ENCODE measurements at places on chromosomes 3 and 15. TPM values are rescaled to one million over a fixed set of nuclear protein-coding genes. Genes with fewer than 3 reads are reported as not detected.
A peak's percentile ranks its signal among the peaks of the same experiment; 100 is the strongest.

DNA sequence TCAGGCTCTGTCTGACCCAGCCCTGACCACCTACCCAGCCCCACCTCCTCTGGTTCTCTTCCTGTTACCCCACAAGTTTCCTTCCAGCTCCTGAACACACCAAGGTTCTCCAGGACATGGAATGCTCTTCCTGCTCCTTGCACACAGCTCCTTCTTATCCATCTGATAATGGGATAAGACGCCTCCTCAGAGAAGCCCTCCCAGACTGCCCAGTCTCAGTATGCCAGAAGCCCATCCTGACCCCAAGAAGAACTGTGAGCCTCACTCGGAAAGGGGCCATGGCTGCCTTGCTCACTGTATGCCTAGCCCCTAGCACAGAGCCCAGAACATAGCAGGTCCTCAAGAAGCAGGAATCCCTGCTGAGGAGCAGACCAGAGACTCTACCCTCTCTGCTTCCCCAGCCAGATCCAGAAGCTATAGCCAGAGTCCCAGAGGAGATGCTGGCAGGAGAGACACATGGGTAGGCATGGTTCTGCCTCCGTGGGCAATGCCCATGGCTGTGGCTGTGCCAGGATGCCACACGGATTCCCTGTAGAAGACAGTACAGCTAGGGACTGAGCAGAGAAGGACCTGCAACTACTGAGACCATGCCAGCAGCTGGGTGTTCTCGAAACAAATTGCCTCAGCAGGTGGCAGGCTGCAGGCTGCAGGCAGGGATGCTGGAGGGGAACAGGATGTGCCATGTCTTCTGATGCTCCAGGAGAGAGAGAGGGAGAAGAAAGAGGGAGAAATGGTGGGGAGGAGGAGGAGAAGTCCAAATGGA lies 74.0 kb upstream of the LINGO1 start:
- DNase-seq = no peak

GRCh38 chr15:84600331-84600686 lies 500 bp upstream of the ZSCAN2 start:
- DNase-seq = peak; percentile 85

GRCh38 chr3:108477511-108478147 lies 32.8 kb downstream of the MYH15 start:
- DNase-seq = peak; percentile 26

GRCh38 chr3:128563439-128563838 lies 70.4 kb upstream of the GATA2 start:
- DNase-seq = no peak

GRCh38 chr3:37291275-37291700 lies 116.9 kb upstream of the LRRFIP2 start:
- peak; percentile 55 for DNase-seq

DNA sequence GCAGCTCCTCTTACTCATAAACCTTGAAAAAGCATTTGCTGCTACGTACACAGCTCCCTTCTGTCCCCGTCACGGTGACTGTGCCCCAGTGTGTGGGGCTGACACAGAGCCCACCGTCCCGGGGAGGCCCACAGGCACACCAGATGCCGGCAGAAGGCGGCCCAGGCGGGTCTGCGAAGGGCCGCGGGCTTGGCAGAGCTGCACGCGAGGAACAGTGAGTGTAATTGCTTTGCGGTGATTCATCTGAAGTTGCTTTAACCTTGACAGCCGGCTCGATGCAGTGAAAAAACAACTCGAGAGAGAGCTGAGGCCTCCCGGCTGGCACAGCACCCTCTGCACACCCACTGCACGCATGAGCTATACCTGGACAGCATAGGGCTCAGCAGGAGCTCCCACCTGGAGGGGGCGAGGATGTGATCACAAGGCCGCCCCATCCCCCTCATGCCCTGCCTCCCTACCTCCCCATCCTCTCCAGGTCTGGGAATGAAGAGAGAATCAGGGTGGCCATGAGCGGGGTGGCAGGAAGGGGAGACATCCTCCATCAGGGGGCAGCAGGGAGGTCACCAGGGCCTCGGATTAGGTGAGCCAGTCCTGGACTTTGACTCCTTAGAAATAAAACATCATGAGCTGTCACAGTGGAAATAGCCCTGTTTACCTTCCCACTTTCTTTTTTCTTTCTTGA lies 172.7 kb downstream of the MEGF11 start:
- DNase-seq = peak; percentile 42

DNA sequence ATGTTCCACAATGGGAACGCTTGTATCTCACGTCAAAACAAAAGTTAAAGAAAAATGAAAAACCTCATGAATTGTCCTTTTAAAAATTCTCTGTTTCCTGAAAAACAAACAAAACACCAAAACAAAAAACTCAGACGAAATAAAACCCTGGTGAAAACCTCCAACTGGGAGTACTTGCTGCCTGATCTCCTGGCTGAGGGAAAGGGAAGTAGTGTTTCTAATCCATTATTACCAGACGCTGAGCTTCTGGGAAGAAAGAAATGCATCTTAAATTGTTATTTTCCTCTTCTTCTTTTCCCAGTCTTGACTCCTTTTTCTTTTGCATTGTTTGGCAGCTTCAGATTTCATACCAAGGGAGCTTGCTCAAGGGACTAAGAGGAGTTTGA lies 243.2 kb upstream of the RGMA start:
- no peak for DNase-seq

GRCh38 chr3:119637679-119638477 lies 22.5 kb downstream of the POPDC2 start:
- DNase-seq = peak; percentile 84

Gene WDR93
- 1.5 TPM for total RNA-seq

Gene PROS1
- total RNA-seq = 2.7 TPM

Gene TMF1
- total RNA-seq = 1.6 TPM

Gene FSIP1
- total RNA-seq = not detected
